ENCODE measurements at places on chromosomes 11 and 22.

DNA sequence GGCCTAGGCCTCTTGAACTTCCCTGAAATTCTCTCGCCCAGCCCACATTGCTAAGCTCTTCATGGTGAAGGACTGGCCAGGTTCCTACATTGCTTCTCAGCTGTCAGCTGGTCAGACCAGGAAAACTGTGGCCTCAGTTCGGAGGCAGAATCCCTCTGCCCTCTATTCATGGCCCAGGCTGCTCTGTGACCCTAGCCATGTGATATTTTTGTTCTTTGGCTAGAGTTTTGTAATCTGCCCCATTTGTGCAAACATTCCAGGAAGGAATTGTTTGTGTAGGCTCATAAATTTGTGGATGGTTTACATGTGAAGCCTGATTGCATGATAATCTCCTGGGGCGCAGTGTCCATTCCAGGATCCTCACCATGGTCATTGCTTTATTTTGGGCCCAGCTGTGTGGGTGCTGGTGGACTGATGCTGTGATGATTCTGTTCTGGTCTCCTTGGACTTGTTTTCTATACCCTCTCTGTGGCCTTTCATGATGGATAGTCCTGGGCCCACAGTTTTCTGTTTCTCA is 149.1 kb upstream of the E2F8 start:
- DNase-seq, result no peak

DNA sequence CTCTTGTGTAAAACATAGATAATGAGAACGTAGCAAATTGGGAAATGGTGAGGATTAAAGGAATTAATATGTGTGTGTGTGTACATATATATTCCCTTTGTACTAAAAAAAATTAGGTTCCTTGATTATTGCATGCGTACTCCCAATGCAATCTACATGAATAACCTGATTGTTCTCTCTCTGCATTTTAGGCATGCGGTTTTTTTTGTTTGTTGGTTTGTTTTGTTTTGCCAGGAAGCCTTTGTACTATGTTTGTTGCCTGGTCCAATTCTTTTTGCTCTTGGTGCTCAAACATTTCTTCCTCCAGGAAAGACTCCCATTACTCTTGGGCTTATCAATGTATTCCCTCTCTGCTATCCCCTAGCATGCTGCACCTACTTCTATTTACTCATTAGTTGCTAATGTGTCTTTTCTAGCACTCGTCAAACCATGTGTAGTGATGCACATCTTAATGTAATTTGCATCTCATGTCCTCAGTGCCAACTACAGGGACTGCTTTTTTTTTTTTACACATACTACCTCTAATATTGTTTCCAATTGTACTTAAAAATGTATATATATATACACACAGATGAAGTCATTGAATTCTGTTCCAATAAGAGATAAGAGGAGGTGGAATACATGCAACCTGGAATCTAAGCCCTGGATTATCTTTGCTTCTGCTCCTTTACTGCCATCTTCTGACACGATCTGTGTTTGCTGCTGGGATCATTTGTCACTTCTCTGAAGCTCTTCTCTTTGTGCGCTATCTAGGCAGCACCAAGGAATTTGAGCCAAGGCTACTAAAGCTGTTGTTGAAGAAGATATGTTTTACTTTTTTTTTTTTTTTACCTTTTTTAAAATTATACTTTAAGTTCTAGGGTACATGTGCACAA is 197.2 kb upstream of the ANO3 start:
- no peak for DNase-seq

- no peak for DNase-seq
These were observed 96.2 kb upstream of the MTMR2 start for GRCh38 chr11:96019810-96020747.

DNA sequence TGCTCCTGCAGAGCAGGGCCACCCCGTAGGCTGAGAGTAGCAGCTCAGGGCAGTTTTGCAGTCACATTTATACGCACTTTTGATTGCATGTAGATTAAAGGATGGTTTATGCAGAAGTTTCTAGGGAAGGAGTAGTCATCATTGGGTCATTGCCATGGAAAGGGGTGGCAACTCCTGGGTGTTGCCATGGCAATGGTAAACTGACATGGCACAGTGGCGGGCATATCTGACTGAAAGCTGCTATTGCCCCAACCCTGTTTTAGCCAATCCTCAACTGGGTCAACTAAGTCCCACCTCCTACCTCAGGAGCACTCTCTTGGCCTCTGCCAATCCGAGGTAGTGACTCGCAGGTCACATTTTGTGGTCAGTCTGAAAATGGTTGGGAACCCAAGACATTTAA is 2.4 kb upstream of the ARSA start:
- DNase-seq, result no peak

GRCh38 chr11:23236826-23237555 is 376.7 kb upstream of the CCDC179 start:
- DNase-seq, result no peak

DNA sequence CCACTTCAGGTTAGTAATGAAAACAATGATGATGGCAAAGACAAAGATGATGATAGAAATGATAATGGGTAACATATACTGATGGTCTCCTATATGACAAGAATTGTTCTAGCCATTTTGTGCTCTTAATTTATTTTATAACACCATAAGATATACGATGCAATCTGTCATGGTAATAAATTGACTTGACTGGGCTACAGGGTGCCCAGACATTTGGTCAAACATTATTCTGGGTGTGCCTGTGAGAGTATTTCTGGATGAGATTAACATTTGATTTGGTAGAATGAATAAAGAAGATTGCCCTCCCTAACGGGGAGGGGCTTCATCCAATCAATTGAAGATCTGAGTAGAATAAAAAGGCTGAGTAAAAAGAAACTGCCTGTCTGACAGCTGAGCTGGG is 237.3 kb downstream of the LARGE1 start:
- no peak for DNase-seq

- DNase-seq, result no peak
These were observed 550.6 kb downstream of the SOX6 start for GRCh38 chr11:15805726-15806125.

GRCh38 chr11:8040261-8040920 is 40.6 kb upstream of the TUB start:
- DNase-seq, result no peak

GRCh38 chr11:59755701-59756557 is 753 bp downstream of the STX3 start:
- peak; percentile 18 for DNase-seq

GRCh38 chr11:128523641-128524040 is 63.7 kb downstream of the ETS1 start:
- no peak for DNase-seq

- no peak for DNase-seq
These were observed 12.1 kb upstream of the EIF3D start for GRCh38 chr22:36540867-36541642.

DNA sequence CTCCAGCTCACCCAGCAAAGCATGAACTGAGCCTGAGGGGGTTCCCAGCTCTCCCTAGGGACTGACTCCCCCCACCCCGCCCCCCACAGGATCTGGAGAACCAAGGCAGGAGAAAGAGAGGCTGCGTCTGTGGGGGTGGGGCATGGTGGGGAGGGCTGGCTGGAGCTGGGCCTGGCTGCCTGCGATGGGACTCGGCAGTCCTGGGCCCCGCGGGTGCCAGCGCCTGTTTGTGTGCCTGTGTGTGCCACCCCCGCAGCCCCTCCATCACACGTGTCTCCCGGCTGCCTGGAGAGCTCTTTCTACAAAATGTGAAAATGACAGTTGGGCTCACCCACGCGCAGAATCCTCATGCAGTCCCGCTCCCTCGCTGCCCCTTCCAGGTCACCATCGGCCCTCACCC is 46.8 kb downstream of the CACNA1I start:
- DNase-seq, result no peak

DNA sequence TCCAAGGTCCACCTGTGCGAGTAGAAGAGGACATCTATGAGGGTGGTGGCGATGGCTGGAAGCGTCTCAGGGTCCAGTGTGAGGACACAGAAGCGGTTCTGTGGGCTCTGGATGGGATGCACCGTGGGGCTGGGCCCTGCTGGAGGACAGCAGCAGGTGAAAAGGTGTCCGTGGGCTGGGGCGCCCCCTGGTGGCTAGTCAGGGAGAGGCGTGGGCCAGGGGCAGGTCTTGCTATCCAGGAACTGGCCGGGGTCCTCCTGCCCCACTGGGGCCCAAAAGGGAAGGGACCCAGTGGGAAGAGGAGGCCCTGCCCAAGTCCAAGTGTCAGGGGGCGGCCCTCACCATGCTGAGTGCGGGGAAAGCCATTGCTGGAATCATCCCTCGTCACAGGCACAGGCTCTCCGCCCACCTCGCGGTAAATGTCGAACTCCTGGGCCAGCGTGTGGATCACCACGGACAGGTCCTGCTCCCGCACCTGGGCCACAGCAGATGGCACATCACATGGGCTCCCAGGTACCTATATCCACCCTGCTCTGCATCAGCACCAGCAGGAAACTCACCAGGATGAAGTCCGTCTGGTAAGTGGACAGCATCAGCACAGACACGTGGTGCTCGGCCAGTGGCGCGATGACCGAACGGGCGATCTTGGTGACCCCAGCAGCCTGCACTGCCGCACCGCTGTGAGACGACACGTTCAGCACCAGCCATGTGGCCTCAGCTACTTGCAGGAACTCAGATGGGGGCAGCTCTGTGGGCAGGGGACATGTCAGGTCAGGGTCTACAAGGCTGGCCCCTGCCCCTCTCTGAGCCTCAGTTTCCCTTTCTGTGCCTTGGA is 2.3 kb downstream of the CASTOR1 start:
- DNase-seq, result peak; percentile 83

- peak; percentile 10 for DNase-seq
These were observed 64.2 kb downstream of the CACNA1I start for GRCh38 chr22:39634530-39635405.

GRCh38 chr22:20324139-20324516 is 4.3 kb upstream of the DGCR6L start:
- peak; percentile 49 for DNase-seq

GRCh38 chr11:3044004-3044403 is 13.2 kb downstream of the CARS1 start:
- DNase-seq, result no peak

DNA sequence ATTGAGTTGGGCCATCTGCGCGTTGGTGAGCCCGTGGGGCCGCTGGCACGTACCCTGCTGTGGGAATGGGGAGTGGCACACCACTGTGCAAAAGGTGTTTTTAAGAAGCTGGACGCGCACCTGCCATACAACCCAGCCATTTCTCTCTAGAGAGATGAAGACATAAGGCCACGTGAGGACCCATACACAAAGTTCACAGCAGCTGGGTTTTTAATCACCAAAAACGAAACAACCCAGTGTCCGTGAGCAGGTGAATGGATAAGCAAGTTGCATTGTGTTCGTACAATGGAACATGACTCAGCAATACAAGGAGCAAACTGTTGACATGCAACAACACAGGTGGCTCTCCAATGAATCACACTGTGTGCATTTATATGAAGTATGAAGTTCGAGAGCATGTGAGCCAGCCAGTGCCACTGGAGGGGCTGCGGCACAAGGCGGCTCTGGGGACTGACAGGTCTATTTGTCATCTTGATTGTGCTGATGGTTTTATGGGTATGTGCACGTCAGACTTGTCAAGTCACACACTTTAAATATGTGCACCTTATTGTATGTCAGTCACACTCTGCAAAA is 30.6 kb upstream of the PANX2 start:
- no peak for DNase-seq

GRCh38 chr11:19279451-19279850 is 38.7 kb upstream of the E2F8 start:
- no peak for DNase-seq

DNA sequence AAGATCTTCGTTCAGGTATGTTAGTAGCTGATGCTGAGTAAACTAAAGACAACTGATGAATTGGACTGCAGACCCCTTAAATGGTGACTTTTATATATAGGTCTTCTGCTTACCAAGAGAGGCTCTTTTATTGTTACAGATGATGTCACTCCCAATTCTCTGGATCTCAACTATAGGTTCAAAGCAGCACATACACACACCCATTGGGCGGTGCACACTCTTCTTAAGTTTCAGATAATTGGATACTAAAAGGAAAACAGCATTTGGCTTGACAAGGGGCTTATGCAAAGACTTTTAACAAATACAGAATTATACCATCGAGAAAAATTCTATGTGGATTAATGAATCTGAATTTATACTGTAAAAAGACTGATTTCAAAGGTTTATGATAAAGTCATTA is at the start of gene PTH:
Gene PTH (minus strand): TSS at position 69 of the 400 bp plus-strand sequence. CDS start 3,142 bp downstream, outside the sequence.
- DNase-seq, result no peak

DNA sequence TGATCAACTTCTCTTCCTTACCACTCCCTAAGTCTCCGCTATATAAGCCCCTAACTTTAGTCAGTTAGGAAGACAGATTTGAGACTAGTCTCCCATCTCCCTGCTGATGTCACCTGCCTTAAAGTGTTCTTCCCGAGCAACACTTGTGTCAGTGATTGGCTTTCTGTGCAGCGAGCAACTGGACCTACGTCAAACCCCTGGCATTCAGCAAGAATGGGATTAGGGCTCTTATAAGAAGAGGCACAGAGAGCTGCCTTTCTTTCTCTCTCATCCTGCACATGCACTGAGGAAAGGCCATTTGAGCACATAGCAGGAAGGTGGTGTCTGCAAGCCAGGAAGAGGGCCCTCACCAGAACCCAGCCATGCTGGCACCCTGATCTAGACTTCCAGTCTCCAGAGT is 116.6 kb upstream of the THY1 start:
- DNase-seq, result no peak

DNA sequence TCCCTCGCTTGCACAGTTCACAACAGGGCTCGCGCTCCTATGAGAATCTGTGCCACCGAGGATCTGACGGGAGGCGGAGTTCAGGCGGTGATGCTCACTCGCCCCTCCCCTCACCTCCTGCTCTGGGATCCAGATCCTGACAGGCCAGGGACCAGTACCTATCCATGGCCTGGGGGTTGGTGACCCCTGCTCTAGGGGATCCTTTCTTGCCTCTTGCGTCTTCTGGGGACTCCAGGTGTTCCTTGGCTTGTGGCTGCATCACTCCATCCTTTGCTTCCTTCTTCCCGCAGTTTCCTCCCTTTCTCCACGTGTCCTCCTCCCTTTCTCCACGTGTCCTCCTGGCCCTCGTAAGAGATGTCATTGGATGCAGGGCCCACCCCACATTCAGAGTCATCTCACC is 30.6 kb upstream of the KRTAP5-7 start:
- DNase-seq, result no peak

DNA sequence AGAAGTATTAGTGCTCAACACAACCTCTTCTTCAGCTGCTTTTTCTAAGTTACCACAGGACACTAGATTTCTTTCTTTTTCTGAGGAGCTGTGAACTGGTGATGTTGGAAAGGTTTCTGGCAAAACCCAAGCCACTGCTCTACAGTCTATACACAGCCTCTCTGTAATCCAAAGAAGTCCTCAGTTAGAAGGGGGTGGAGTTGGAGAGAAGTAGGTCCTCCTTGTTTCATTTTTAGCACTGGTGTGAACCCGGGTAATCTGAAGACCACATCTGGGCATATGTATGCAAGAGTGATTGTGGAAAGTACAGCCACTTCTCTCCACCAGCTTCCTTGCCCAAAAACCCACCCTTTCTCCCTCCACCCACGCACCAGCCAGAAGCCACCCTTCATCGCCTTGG is 1168.1 kb downstream of the LRRC4C start:
- no peak for DNase-seq

DNA sequence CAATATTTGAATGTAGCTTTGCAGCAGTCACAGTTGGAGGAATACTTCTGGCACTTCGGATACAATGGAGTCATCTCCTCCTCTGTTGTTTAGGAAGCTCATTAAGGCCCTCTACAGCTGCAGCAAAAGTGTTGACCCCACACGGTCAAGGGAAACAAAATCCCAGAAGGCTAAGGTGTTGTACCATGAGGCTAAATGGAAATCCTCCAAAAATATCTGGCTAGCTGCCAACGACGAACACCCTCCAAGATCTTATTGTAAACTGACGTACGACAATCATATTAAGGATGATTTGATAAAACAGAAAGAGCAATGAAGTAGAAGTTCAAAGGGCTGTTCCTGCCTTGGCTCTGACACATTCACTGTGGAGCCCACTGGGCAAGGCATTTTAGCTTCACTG is 4.0 kb downstream of the POGLUT3 start:
- DNase-seq, result no peak

- no peak for DNase-seq
These were observed 1319.8 kb downstream of the TBC1D22A start for GRCh38 chr22:48082284-48082683.

All from T-helper 2 cell treated with Interferon-gamma antibody and Interleukin-4, amounts not matched to agents 5 μg/mL and 100 μg/mL, for 36 hours (primary cell).